ENCODE measurements at places on chromosomes 13 and 19. TPM values are rescaled to one million over a fixed set of nuclear protein-coding genes. Genes with fewer than 3 reads are reported as not detected.

DNA sequence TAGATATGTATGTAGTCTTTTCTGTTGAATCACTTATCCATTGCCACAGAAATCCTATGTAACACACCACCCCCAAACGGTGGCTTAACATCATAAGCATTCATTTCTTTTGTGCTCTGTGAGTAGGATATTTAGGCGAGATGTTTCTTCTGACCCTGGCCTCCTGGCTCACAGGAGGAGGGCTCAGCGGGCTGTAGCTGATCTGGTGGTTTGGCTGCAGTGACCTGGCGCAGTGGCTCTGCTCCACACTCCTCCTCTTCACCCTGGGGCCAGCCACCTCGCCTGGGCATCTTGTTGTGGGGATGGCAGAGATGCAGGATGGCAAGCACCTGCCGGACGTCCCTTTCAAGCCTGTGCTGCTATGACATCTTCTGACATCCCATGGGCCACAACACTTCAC lies 147.1 kb upstream of the IRS2 start:
- DNase-seq = no peak

Gene ARHGAP45
- 1.7 TPM for total RNA-seq

DNA sequence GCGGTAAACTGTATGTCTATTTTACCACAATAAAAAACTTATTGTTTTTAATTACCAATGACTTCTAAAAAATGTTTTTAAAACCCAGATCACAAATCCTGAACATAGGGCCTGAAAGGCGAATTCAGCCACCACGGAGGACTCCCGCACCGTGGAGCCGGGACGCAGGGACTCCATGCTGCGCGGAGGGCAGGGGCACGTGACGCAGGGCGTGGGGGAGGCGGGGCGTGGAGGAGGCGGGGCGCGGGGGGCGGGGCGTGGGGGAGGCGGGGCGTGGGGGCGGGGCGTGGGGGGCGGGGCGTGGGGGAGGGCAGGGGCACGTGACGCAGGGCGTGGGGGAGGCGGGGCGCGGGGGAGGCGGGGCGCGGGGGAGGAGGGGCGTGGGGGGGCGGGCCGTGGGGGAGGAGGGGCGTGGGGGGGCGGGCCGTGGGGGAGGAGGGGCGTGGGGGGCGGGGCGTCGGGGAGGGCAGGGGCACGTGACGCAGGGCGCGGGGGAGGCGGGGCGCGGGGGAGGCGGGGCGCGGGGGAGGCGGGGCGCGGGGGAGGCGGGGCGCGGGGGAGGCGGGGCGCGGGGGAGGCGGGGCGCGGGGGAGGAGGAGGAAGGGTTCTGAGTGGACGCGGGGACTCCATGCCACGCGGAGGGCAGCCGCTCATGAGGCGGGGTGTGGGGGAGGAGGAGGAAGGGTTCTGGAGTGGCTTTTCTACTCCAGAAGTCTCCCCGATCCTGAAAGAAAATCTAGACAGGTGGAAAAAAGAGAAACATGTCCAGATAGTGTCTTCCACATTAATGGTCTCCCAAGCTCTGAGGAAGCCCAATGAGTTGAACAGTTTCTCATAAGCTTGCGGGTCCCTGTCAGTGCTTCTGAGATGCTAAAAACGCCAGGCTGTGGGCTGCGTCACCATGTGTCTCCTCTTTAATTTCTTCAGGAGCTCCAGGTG lies 4.4 kb upstream of the PROZ start:
- DNase-seq = peak; percentile 79

- no peak for DNase-seq
Observed at GRCh38 chr13:62209529-62209928, 793.9 kb upstream of the PCDH20 start.

GRCh38 chr13:32600890-32601289 lies 14.6 kb downstream of the PDS5B start:
- no peak for DNase-seq

GRCh38 chr13:51297556-51297955 lies 41.9 kb upstream of the SERPINE3 start:
- DNase-seq = no peak

DNA sequence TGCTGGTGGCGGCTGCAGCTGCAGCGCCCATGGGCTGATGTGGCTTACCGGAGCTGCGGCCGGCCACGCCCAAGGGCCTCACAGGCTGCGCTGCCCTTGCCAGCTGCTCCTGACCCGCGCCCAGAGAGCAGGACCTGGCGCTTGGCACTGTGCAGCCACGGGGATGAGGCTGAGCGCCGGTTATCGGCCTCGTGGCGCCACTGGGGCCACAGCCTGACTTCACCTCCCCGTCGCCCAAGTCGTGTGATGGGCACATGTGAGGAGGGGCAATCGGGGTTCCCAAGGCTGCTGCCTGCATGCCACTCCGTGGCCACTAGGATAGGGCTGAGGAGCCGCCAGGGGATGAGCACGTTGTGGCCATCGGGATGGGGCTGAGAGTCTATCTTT lies 77.2 kb upstream of the PABPC3 start:
- DNase-seq = peak; percentile 21

GRCh38 chr19:19615086-19615485 lies 3.4 kb downstream of the PBX4 start:
- DNase-seq = no peak

DNA sequence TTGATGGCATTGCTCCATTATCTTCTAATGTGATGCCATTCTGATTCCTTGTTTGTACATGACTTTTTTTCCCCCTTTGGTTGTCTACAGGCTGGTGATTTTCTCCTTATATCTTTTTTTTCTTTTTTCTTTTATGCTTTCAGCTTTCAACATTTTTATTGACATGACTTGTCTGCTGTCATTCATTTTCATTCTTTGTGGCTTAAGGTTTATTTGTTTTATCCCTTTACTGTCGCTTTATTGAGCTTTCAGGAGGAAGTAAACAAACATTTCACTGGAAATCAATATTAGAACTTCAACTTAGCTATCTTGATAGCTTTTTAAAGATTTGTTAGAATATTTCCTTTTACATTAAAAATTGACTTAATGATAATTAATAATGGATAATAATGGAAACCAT lies 9.7 kb downstream of the ITM2B start:
- no peak for DNase-seq

- DNase-seq = peak; percentile 84
Observed at GRCh38 chr19:4583961-4584669, 24.6 kb upstream of the SEMA6B start.

Gene FXYD1
- not detected for total RNA-seq

- no peak for DNase-seq
Observed at GRCh38 chr19:28705008-28705407, 507.9 kb downstream of the UQCRFS1 start.

Measured in glutamatergic neuron (in vitro differentiated cells).